GM18507 (cell line): ENCODE measurements at places on chromosomes 3 and 15.
A peak's percentile ranks its signal among the peaks of the same experiment; 100 is the strongest.

GRCh38 chr3:170725285-170725731, 139.4 kb upstream of the SLC7A14 start:
- DNase-seq, result no peak

GRCh38 chr15:68586274-68586961, 7.6 kb downstream of the CORO2B start:
- no peak for DNase-seq

DNA sequence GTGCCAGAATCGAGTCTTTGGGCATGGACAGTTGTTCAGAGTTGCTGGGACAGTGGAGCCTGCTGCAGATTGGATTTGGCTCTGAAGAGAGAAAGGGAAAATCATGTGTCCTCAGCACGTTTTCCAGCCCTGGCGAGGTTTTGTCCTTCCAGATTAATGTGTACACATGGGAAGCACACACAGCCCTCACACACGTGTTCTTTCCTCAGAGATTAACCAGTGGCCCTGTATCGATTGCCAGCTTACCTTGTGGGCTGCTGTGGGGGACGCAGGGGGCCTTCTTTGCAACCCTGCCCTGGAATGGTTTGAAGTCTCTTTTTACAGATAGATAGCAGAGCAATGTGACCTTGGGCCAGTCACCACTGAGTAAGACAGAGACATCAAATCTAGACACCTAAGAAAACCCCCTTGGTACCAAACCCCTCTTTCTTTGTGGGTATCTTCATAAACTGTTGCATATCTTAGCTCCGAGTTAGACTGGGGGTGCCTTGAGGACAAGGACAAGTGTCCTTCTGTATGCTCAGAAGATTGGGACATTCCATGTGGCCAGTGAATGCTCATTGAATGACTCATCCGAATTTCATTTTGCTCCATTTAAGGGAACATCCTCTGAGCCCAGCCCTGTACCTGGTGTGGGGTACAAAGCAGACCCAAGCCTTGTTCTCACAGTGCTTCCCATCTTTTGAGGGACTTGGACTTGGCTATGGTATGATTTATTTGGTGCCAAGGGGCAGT, 48.0 kb downstream of the SMAD6 start:
- DNase-seq, result no peak

GRCh38 chr3:49701388-49702077, 12.2 kb downstream of the RNF123 start:
- no peak for DNase-seq

GRCh38 chr15:92909136-92909781, 9.1 kb downstream of the CHD2 start:
- DNase-seq, result no peak

- no peak for DNase-seq
Observed at GRCh38 chr15:67670647-67671305, 128.3 kb downstream of the MAP2K5 start.

DNA sequence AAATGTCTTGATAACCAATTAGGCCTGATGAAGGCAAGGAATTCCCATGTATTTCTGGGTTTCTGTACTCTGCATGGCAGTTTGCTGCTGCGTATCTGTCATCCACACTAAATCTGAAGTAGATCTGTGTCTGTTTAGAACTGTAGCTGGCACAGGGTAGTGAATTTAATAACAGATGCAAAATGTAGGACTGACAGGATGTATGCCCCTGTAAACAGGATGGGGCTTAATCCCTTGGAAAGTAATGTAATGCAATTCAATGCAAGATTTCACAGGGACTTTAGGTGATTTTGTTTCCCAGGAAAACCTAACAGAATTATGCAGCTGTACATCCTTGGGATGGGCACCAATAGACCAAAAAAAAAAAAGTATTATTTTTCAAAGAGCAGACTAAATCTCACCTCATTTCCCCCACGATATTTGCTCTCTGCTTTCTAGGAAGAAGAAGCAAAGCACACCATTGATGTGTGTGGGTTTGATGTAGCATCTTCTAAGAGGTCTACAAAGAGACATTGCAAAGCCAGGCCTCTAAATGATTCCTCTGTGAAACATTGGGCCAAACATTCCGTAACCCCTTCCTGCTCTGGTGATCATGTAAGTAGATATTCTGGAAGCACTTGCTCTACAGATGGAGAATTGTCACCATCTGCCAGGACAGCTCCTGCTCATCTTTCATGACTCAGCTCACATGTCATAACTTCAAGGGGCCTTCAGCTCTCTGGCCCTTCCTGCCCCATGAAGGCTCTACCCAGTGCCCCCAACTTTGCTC, 464.3 kb upstream of the RGMA start:
- DNase-seq, result no peak

DNA sequence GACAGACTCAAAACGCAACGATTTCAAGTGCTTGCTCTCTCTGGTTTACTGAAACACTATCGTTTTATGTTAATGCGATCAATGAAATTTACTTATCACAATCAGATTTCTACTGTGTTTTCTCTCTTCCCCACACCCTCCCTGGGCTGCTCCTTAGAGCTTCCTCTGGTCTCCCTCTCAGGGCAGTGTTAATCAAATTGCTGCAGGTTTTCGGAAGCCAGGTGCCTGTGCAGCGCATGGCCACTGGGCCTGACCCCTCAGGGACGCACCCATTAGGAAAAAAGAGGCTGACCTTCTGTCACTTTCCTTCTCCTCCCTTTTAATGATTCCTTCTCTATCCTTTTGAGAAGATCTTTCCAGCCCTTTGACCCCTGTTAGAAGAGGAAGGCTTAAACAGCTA, 134.5 kb upstream of the ONECUT1 start:
- no peak for DNase-seq

- no peak for DNase-seq
Observed at GRCh38 chr15:75659928-75660645, 12.4 kb downstream of the SNX33 start.

- DNase-seq, result no peak
Observed at GRCh38 chr15:95470529-95470928, 860.0 kb upstream of the NR2F2 start.

DNA sequence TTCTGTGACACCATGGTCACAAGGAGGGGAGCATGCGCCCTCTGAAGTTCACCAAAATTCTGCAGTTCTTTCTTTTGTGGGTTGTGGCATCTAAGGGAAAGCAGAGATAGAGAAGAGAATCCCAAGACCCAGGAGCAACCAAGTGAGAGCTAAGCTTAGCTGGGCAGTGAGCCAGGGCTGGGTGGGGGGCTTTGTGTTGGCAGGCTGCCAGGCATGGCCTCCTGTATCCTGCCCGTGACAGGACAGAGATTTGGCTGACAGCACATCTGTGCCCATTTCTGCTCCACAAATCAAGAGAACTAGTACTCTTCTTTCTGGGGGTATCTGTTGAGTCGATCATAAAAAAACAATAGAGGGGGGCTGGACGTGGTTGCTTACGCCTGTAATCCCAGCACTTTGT, 66.2 kb downstream of the NMNAT3 start:
- no peak for DNase-seq

DNA sequence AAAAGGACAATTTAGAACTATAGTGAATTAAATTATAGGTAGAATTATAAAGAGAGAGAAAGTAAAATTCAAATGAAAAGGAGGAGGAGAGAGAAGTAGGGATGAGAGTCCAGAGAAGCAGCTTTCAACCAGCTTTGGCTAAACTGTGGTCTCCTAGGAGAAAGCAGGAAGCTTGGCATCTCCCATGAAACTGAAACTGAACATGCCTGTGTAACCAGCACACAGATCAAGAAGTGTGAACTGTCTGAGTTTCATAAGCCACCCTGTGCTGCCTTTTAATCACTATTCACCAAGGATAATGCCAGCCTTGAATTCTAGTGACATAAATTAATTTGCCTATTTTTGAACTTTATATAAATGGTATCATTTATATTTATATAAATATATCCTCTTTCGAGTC, 128.5 kb downstream of the MYRIP start:
- no peak for DNase-seq

DNA sequence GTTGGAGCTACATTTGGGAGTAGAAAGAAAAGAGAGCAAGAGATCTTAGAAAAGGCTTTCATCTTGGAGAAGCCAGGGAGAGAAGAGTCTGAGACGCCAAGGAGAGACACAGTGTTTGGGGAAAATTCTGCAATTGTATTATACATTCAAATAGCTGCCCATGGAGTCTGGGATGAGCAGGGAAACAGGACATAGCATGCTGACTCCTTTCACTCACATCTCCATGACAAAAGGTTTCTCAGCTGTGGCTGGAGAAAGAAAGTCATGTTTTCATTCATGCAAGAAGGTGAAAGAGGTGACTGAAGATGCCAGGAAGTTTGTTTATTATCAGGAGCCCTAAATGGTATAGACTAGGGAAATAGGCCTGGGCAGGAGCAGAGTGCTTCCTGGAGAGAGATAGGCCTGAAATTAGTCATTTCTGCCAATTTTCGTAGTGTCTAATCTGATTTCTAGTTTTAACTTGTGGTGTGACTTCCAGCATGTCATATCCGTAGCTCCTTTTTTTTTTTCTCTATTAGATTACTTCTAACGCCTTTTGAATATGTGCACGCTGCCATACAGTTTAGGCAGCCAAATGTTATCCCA, 34.1 kb downstream of the ACP3 start:
- DNase-seq, result no peak

- DNase-seq, result no peak
Observed at GRCh38 chr3:121665488-121665887, 4.8 kb upstream of the HCLS1 start.

- no peak for DNase-seq
Observed at GRCh38 chr15:86553108-86553507, 473.4 kb downstream of the AGBL1 start.

DNA sequence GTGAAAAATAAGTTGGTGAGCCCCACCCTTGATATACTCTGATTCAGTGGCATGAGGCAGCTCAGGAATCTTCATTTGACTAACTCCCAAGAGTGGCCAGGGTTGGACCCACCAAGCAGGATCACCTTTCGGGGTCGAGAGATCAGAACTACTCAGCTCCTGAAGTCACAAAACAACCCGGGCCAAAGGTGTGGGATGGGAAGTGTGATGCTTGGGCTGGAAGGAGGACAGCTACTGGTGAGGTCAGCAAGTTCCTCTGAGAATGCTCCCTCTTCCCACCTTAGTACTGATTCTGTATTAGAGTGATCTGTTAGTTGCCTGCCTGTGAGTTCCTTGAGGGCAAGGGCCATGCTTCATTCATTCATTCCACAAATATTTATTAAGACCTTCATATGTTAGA, 15.1 kb downstream of the ESYT3 start:
- DNase-seq, result no peak

DNA sequence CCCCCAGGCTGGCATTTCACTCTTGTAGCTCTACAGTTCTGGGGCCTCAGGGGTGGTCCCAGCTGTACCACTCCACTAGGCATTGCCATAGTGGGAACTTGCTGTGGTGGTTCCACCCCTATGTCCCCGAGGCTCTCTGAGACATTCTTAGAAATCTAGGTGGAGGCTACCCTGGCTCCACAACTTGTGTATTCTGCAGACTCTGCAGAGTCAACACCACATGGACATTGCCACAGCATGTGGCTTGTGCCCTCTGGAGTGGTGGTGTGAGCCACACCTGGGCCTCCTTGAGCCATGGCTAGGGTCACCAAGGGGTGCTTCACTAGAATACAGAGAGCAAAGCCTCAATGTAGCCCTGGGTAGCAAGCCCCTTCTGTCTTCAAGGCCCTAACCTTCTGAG, 54.4 kb upstream of the STRIT1 start:
- no peak for DNase-seq

- no peak for DNase-seq
Observed at GRCh38 chr3:100087198-100087597, 27.1 kb downstream of the FILIP1L start.

GRCh38 chr15:43273243-43273642, 6.5 kb upstream of the TGM5 start:
- DNase-seq, result no peak

DNA sequence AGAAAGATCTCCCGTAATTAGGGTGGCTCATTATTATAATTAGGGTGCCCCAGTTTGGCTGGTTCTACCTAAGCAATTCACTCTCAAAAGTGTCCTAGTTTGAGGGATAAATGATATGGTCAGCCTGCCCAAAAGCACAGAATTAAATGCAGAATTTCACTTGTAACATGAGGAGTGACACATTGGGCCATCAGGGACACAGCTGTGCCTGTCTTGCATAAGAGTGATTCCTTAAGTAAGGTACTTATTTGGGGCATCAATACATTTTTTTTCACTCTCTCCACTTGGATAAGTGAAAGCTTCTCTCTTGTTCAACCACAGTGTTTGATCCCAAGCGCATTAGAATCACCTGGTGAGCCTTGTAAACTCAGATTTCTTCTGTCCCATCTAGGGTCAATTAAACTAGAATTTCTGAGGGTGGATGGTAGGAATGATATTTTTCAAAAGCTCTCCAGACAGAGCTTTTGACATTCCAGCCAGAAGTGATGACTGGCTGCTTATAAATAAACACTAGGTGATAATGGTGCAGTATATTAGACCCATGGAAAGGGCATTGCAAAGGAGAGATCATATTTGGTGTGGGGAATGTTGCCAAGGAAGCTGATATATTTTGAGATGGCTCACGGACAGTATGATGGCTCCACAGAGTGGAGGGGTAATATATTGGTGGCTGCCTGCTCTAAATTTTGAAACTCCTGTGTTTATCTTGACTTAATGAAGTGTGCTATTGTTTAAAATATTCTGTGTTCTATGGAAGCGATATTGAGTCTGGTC, 458.1 kb upstream of the RASGRP1 start:
- DNase-seq, result no peak

DNA sequence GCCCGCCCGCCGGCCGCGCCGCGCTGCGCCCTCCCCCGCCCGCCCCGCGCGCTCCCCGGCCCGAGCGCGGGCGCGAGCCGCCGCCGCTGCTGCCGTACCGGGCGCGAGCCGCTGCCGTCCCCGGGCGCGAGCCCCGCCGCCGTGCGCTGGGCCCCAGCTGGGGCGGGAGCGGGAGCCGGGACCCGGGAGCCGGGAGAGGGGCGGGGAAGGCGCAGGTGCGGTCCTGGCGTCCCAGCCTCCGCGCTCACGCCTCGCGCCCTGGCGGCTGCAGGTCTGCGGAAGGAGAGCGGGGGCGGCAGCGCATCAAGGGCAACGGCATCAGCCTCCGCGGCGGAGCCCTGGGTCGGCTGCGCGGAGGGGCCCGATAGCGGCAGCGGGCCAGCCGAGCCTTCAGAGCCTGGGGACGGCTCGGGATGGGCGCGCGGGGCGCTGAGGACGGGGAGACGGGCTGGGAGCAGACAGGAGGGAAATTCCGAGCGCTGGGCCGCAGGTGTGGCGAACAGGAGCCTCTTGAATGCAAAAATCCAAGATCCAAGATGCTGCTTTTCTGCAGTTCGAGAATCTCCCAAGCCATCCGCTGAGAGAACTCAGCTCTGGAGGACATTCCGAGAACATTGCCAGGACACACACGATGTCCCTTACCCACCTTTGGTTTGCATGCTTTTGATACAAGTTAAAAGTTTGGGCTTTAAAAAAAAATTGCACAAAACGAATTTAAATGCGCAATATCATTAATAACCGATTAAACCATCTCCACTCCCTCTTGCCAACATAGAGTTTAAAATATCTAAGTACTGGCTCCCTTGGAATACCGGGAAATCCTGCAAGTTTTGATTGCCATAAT, 251.1 kb downstream of the TJP1 start:
- DNase-seq, result no peak

- peak; percentile 40 for DNase-seq
Observed at GRCh38 chr3:194045289-194045688, 90.7 kb upstream of the HES1 start.

GRCh38 chr15:49898097-49898496, 220.9 kb downstream of the ATP8B4 start:
- DNase-seq, result no peak

- no peak for DNase-seq
Observed at GRCh38 chr3:16113704-16114103, 60.8 kb upstream of the GALNT15 start.

GRCh38 chr15:51818150-51818549, 11.3 kb upstream of the TMOD3 start:
- no peak for DNase-seq

GRCh38 chr3:21672303-21672702, 78.7 kb downstream of the ZNF385D start:
- no peak for DNase-seq
